ENCODE measurements at places on chromosomes 4 and X.

DNA sequence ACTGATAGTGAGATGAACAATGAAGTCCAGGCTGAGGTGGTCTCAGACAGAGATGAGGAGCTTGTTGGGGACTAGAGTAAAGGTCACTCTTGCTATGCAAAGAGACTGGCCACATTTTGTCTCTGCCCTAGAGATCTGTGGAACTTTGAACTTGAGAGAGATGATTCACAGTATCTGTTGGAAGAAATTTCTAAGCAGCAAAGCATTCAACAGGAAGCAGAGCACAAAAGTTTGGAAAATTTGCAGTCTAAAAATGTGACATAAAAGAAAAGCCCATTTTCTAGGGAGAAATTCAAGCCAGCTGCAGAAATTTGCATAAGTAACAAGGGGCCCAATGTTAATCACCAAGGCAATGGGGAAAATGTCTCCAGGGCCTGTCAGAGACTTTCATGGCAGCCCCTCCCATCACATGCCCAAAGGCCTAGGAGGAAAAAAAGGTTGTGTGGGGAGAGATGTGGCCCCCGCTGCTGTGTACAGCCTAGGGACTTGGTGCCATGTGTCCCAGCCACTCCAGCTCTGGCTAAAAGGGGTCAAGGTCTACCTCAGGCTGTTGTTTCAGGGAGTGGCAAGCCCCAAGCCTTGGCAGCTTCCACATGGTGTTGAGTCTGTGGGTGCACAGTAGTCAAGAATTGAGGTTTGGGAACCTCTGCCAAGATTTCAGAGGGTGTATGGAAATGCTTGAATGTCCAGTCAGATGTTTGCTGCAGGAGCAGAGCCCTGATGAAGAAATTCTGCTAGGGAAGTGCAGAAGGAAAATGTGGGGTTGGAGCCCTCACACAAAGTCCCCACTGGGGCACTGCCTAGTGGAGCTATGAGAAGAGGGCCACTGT lies 262.8 kb downstream of the DKK2 start:
- no peak for DNase-seq

GRCh38 chrX:45986971-45987370 lies 558.2 kb downstream of the ZNF674 start:
- no peak for DNase-seq

GRCh38 chr4:83189631-83190136 lies 75.2 kb upstream of the PLAC8 start:
- DNase-seq = no peak

DNA sequence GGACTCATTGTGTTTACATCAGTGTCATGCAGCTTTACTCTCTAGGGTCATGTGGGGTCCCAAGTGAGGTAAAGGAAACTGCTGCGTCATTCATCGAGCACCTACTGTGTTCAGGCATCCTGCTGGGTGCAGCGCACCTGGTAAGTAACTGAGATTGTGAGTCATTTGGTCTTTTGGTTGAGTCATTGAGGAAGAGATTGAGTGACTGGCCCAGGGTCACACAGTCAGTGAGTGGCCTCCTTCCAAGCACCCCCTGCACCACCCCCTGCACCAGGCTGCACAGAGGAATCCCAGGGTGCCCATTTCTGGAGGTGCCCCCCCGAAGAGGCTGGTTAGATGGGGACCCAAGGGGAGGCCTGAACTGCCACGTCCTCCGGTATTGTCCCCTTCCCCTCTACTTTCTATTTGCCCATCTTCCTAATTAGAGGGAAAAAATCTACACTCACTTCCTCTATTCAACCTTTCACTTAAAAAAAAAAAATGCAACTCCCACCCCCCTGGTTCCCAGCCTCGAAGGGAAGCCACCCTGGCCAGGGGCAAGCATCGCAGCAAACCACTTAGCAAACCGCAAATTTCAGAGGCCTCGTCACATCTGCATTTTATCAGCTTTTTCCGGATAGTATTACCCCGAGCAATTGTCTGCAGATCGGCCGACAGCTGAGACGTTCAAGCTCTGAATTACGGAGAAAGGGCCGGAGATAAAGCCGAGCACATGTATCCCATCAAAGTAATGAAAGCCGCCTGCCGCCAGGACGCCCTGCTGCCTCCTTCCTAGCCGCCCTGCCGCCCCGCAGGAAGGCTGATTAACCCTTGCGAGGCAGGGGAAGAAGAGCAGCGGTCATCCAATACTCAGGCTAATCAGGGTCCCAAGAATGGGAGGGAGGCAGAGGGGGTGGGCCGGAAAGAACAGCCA lies 96.3 kb upstream of the MSX1 start:
- no peak for DNase-seq

GRCh38 chr4:141643557-141643956 lies 7.2 kb downstream of the IL15 start:
- no peak for DNase-seq

- no peak for DNase-seq
These were observed 608.4 kb upstream of the PITX2 start for GRCh38 chr4:111231281-111231680.

GRCh38 chr4:152699313-152699712 lies 19.5 kb upstream of the TMEM154 start:
- no peak for DNase-seq

GRCh38 chr4:108635070-108635655 lies 14.8 kb downstream of the RPL34 start:
- no peak for DNase-seq

- DNase-seq = no peak
These were observed 195.4 kb downstream of the AFAP1 start for GRCh38 chr4:7744142-7744804.

- no peak for DNase-seq
These were observed 147.1 kb upstream of the RPL34 start for GRCh38 chr4:108473163-108473720.

DNA sequence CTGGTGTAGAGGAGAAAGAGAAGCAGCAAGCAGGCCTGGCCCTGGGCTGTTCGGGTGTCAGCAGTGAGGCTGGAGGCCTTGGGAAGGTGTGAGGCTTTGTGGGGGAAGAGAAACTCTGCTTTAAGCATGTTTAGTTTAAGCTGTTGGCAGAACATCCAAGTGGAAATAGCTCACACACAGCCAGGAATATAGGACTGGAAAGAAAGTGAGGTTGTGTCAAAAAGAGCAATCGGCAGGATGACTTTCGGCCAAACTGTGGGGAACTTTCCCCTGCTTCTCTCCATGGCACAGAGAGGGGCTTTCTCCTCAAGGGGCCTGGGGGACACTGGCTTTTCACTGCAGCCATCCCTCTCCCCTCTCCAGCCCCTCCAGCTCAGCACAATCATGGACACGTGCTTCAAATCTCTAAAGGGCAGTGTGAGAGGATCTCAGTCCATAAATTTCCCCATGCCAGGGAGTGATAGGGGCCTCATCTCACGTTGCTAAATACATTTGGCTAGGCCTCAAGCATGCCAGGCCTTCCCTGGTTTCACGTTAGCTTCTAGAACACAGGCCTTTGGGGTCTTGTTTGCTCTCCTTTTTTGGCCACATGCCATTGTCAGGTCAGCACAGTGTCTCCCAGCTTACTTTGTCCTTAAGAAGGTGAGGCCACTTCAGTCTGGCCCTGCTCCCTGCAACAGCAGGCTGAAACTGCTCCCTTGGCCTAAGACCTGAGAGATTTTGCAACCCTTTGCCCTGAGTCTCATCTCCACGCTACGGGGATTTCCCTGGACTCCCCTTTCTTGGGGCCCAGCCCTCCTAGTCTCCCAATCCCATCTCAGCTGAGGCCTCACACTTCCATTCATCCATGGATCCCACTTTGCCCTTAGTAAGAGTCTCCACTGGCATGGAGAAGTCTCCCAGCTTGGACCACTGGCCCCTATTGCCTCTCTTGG lies 8.3 kb upstream of the CITED1 start:
- DNase-seq = no peak

- no peak for DNase-seq
These were observed 639.6 kb downstream of the ARAP2 start for GRCh38 chr4:35604724-35605123.

- DNase-seq = no peak
These were observed 23.5 kb downstream of the OTC start for GRCh38 chrX:38375891-38376290.

DNA sequence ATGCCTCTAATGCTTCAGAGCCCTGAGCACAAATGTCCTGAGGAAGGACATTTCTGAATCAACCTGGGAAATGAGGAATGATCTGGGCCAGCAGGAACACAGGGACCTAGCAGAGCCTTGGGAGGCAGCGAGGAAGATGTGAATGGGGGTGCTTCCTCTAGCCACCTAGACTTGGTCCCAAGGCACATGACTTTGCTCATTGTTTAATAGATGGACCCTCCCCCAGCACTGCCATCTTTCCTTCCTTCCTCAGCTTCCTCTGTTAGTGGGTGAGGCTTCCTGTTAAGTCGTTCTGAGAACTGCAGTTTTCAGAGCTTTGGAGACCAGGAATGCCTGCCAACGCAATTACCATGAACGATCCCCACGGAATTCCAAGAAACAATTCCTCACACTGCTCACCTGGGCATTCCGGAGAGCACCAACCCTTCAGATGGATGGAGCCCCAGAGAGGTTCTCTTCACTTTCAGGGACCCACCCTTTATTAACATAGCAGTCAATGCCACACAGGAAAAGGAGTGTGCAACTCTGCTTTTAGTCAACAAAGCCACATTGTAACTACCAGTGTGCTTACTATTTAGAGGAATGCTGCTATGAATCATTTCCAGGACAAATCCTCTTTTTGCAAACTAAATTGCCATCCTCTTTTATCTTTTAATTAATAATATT lies 48.5 kb upstream of the STIM2 start:
- DNase-seq = no peak

- DNase-seq = no peak
These were observed 208.9 kb downstream of the SPATA18 start for GRCh38 chr4:52259978-52260377.

GRCh38 chr4:185878633-185879032 lies 66.6 kb upstream of the SORBS2 start:
- no peak for DNase-seq

DNA sequence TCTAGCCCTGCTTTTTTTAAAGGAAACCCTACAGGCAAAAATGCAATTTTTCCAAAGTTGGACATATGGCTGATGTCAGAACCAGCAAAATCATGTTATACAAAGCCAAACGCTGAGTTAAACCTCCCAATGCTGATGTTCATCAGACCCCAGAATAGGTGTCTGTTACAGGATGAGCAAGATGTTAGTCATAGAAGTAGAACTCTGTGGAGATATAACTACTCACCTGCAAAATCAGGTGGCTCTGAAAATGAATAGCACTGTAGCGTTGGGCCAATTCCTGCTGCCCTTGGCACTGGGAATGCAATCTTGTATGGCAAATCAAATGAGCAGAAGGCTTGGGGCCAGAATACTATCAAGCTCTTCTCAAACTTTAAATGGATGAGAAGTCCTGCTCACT lies 634.1 kb downstream of the RPA4 start:
- DNase-seq = no peak

- DNase-seq = no peak
These were observed 655 bp downstream of the CYTL1 start for GRCh38 chr4:5018603-5019002.

DNA sequence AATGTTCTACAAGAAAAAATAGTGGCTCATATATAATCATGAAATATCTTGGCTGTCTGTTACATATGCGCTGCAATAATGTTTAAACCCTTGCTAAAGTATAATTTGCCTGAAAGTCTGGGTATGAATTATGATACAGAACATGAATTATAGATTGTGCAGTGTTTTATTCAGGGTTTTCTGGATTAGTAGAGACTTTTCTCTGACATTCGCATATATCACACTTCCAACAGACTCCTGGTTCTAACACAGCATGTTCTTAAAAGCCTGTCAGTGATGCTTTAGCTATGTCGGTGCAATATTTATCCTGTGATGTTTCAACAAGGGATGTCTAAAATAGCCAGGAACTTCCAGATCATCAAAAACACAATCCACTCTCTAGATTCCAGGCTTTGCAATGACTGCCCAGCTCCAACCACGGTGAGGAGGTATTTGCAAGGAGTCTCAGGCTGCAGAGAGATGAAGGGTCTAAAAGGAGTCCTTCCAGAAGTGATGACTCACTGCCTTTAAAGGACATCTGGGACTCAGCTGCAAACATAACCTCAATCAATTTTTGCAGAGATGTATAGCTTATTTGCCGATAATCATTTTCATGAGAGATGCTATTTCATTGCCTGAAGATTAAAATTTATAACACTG lies 69.4 kb downstream of the RWDD4 start:
- no peak for DNase-seq

DNA sequence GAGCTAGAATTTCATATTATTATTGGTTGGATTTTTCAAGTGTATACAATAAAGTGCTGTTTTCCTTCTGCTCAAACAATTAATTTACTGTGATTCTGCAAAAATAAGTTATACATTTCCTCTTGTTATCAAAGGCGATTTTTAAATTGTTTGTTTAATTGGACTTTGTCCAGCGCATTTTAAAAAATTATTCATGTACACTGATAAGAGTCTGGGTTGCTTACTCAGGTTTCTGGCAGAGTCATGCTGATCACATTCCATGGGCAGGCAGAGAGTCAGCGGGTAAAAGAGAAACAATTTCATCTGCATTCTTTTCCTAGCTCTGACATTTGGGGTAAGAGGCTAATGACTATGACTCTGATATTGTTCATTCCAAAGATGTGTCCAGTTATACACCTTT lies 8.9 kb downstream of the FAT4 start:
- DNase-seq = no peak

- no peak for DNase-seq
These were observed 18.1 kb downstream of the USP38 start for GRCh38 chr4:143202824-143203223.

DNA sequence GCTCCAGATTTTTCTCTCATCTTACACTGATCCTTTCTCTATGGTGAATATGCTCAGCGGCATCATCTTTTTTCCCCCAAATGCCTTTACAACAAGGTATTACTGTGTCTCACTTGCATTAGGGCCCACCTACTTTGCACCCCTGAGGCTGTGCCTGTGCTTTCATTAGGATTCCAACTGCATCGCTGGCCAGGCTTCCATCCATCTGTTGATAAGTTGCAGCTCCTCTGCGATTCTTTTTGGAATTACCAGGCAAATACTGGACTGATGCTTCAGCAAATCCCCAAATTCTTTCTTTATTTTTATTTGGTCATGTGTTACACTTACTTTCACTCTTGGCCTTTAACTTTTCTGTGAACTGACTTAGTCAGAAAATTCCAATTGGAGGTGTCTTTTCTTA lies 77.3 kb downstream of the AFF2 start:
- DNase-seq = no peak

DNA sequence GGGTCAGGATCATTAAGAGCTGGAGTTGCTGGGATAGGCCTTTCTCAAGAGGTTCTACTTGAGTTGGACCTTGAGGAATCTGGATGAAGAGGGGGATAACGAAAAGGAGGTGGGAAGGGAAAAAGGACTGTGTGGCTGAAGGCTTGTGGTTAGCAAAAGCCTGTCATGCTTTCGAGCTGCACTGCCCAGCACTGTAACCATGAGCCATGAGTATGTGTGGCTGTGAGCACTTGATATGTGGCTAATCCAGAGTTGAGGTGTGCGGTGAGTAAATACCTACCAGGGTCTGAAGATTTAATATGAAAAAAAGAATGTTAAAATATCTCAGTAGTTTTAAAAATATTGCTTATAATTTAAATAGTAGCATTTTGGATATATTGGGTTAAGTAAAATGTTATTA lies 11.4 kb downstream of the TMEM165 start:
- no peak for DNase-seq

DNA sequence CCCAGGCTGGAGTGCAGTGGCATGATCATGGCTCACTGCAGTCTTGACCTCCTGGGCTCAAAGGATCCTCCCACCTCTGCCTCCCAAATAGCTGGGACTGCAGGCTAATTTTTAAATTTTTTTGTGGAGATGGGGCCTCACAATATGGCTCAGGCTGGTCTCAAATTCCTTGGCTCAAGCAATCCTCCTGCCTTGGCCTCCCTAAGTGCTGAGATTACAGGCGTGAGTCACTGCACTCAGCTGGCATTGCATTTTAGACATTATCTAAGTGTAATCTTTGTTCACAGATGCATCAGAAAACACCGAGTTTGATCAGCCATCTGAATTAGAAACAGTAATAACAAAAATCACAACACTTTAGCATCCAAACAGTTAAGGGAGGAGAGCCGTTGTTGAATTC lies 53.4 kb upstream of the CBR4 start:
- no peak for DNase-seq

Data from stimulated activated CD8-positive, alpha-beta memory T cell treated with anti-CD3 and anti-CD28 coated beads, Interleukin-4, amount 100 ng/mL, for 1 hour (primary cell).